ENCODE measurements at places on chromosomes 1 and 21.

GRCh38 chr1:162060314-162060713 is 9.2 kb upstream of the NOS1AP start:
- ATAC-seq: no peak

DNA sequence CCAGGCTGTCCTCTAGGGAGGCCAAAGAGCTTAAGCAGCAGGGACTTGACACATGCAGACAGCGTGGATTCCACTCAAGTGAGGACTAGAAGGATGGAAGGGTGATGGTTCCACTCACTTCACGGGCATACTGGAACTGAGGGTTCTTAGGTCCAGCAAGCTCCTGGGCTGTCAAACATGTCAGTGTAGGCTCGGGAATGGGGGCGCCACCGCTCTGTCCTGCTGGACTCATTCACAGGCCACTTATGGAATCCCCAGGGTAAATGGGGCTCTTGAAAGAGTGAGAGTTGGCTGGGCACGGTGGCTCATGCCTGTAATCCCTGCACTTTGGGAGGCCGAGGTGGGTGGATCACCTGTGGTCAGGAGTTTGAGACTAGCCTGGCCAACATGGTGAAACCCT is 27.7 kb upstream of the CSF3R start:
- no peak for ATAC-seq

GRCh38 chr1:193940176-193940575 is 753.8 kb upstream of the B3GALT2 start:
- no peak for ATAC-seq

- no peak for ATAC-seq
Observed at GRCh38 chr1:17599291-17599953, 59.9 kb downstream of the ARHGEF10L start.

- ATAC-seq: no peak
Observed at GRCh38 chr1:6962996-6963911, 178.0 kb downstream of the CAMTA1 start.

- no peak for ATAC-seq
Observed at GRCh38 chr21:14862794-14863720, 201.7 kb downstream of the NRIP1 start.

GRCh38 chr1:93992190-93992589 is 83.0 kb upstream of the GCLM start:
- no peak for ATAC-seq

GRCh38 chr1:189524501-189524900 is 953.2 kb downstream of the BRINP3 start:
- ATAC-seq: no peak

GRCh38 chr1:187408212-187409004 is 579.7 kb downstream of the PLA2G4A start:
- ATAC-seq: no peak

DNA sequence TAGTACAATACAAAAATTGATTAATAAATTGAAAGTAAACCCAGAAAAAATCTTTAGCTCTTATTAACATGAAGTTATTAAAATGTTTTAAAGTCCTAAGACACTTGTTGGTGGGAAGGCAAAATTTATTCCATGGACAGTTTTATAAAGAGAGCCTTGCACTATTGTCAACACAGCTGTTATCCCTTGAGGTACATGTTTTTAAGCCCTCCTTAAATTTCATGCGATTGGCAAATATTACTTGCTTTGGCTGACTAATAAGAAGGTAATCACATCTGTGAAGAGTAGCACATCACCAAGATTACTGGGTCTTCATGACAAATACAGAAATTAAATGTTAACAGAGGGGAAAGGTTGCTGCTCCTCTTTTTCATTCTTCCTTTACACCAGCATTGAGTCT is 611.1 kb downstream of the BRINP3 start:
- ATAC-seq: no peak

DNA sequence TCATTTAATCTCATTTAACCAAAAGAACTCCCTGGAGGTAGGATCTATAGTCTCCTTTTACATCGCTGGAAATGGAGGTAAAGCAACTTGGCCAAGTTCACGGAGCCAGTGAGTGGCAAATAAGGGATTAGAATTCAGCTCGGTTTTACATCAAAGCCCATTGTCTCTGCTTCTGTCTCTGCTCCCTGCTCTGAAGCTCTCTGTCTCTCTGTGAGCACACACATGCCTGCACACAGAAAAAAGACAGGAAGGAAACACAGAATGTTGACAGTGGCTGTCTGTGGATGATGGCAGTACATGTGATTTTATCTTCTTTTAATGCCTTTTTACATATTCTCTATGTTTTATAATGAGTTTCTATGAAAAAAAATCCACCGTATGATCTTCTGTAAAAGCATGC is 8.9 kb upstream of the DHRS3 start:
- no peak for ATAC-seq

DNA sequence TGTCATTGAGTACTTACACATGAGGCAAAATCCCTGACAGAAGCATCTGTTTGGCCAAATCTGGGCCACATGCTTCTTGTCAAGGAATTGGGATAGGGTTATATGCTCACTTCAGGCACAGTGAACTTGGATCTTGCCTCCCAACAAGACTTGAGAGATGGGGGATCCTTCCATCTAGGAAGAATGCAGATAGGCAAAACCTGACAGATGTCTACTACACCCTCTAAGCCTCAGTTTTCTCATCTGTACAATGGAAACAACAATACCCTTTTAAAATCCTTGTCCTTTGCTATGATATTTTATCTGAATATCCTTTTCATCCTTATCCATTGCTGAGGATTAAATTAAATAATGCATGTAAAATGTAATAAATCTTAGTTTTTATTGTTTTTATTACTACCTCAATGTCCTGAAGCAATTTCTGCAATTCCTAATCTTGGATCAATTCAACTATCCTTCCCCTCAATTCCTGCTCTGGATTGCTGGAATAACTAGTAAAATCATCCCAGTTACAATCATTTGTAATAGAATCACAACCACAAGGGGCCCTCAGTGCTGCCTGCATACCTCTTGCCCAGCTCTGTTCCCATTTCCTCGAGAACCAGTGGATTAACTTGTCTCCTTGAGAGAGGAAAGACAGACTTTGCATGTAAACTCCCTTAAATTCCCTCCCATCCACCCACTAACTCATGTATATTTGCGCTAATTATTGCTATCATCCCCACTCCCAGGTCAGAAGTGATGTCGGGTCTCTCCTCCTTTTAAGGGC is 8.1 kb upstream of the XPR1 start:
- peak; percentile 90 for ATAC-seq

DNA sequence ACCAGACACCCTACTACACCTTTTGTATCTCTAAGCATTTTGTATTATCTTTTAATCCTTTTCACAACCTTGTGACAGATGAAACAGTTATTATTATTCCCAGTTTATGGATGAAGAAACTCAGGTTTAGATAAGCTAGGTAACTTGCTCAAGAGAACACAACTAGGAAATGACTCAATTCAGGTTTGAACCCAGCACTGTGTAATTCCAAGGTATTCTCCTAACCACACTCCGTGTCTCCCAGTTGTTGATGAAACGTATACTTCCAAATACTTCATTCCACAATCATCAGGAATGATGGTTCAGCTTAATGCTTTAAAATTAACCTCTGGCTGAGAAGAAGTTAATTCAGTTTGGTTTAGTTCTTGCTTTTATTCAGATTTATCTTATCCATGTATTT is 51.7 kb upstream of the MRPS6 start:
- no peak for ATAC-seq

DNA sequence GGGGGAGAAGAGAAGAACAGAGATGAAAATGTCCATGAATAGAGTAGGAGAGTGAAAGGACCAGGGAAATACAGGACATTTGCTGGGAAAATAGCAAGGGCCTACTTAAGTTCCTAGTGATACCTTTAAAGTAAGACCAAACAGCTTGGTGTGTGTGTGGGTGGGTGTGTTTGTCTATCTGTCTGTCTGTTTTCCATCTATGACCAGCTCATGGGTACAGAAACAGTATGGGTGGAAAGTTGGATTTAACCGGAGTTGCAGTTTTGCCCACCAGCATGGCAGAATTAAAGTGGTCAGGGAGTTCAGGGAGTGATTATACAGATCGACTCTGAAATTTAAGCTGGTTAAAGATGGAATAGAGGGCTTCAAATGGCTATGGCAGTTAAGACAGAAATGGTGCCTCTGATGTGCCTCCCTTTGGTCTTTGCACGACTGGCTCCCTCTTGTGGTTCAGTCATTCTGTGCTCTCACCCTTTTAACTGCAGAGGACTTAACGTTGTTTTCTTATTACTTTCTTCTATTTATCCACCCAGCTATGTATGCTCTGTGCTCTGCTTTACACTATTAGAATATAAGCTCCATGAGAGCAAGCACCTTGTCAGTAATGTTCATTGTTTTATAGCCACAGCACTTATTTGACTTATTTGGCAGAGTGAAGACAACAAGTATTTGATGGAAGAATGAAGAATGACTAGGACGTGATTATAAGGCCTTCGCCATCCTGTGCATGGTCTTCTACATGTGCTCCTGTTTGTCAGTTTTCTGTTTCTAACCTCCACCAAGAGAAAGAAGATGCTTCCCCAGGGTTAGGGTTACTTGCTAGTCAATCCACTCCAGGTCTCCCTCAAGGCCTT is 72.7 kb upstream of the AK4 start:
- peak; percentile 94 for ATAC-seq

DNA sequence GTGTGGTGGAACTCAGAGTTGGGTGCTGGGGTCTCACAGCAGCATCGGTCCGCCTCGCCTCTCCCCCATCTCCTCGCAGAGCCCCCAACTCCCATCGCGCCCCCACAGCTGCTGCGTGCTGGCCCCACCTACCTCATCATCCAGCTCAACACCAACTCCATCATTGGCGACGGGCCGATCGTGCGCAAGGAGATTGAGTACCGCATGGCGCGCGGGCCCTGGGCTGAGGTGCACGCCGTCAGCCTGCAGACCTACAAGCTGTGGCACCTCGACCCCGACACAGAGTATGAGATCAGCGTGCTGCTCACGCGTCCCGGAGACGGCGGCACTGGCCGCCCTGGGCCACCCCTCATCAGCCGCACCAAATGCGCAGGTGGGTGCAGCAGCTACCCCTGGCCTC is 24.2 kb downstream of the PTPRU start:
- ATAC-seq: no peak

GRCh38 chr21:32189688-32190483 is 89.0 kb downstream of the MIS18A start:
- ATAC-seq: no peak

- no peak for ATAC-seq
Observed at GRCh38 chr1:205772607-205773032, 2.7 kb downstream of the RAB29 start.

GRCh38 chr1:65952696-65953095 is 160.0 kb downstream of the PDE4B start:
- ATAC-seq: no peak

GRCh38 chr1:21435646-21436487 is 4.1 kb upstream of the NBPF3 start:
- no peak for ATAC-seq

- no peak for ATAC-seq
Observed at GRCh38 chr1:169707912-169708604, 3.4 kb downstream of the SELL start.

- no peak for ATAC-seq
Observed at GRCh38 chr1:162157469-162157868, 88.0 kb downstream of the NOS1AP start.

- ATAC-seq: peak; percentile 9
Observed at GRCh38 chr1:163069655-163070277, 605 bp downstream of the RGS4 start.

DNA sequence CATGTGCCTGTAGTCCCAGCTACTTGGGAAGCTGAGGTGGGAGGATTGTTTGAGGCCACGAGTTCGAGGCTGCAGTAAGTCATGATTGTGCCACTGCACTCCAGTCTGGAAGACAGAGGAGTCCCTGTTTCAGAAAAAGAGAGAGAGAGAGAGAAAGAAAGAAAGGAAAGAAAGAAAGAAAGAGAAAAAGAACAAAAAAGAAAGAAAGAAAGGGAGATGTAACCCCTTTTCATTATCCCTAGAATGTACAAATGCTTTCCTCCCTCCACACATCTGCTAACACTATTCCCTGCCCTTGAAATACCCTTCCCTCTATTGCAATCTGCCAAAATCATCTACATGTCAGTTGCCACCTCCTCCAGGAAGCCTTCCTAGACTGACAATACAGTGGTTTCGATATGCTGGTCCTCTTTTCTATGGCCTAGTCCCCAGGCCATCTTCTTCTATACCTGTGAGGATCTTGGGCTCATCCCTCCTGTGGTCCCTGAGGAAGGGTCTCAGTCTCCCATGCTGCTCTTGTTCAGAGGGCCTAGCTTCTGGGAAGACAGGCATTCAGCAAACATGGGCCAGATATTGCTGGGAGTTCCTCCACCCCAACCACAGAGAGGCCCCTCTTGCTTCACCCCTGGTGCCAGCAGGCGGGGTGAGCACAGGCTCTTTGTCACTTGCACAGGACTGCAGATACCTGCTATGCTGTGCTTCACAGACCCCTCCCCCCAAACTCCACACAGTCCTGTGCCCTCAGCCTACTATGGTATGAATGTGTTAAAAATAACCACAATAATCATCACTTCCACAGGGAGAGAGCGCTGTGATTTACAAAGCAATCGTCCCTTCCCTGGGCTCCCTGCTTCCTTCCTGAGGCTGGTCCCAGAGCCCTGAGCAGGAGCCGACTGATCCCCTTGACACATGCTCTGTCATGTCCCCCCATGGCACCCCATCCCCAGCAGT is 14.1 kb downstream of the ADGRB2 start:
- ATAC-seq: no peak

GRCh38 chr1:16012590-16013219 is 5.1 kb downstream of the HSPB7 start:
- no peak for ATAC-seq

- ATAC-seq: no peak
Observed at GRCh38 chr1:156749419-156750118, 1.9 kb downstream of the HDGF start.

DNA sequence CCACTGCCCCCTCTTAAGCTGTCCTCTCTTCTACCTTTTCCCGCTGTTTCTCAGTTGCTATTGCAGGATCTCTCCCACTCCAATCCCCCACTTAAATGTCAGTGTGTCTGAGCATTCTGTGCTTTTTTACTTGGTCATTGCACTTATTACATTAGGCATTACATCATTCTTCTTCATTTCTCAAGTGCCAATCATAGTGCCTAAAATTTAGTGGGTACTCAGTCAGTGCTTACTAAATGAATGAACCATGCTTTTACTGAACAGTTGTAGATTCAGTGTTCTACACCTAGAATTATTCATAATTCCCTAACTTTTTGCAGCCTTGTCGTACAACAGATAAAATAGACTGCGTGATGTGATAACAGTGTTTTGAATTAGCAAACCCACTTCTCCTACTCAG is 19.4 kb downstream of the ARMH1 start:
- ATAC-seq: no peak

GRCh38 chr1:162977944-162978568 is 91.1 kb upstream of the RGS4 start:
- ATAC-seq: no peak

GRCh38 chr1:198910816-198911215 is 272.0 kb downstream of the PTPRC start:
- no peak for ATAC-seq

GRCh38 chr1:61452176-61453035 is 272.5 kb downstream of the TM2D1 start:
- ATAC-seq: peak; percentile 17

- ATAC-seq: no peak
Observed at GRCh38 chr1:234732671-234733390, 122.9 kb upstream of the IRF2BP2 start.

Measured in SK-N-SH treated with all-trans-retinoic acid at 6 μM for 48 hours (cell line).